Immature natural killer cell (primary cell): ENCODE measurements at places on chromosomes 13 and 19. TPM values are rescaled to one million over a fixed set of nuclear protein-coding genes. Genes with fewer than 3 reads are reported as not detected.

DNA sequence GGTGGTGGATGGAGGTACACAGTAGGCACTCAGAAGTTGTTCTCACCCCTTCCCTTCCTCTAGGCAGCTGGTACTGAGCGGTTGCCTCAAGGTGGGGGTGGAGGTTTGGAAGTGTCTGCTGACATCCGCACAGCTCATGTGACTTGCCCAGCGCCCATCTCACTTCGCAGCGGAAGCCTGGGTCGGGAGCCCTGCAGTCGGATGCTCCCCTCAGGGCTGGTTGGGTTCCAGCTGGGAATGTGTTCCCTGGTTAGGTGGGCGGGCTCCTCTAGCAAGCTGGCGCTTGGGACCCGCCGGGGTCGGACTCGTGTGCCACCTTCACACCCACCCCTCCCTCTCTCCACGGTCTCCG is 10.2 kb downstream of the PPP1R37 start:
- peak; percentile 47 for DNase-seq

The ALDH16A1 gene
- polyA plus RNA-seq, result 57.0 TPM

The CRTC1 gene
- 0.50 TPM for polyA plus RNA-seq

DNA sequence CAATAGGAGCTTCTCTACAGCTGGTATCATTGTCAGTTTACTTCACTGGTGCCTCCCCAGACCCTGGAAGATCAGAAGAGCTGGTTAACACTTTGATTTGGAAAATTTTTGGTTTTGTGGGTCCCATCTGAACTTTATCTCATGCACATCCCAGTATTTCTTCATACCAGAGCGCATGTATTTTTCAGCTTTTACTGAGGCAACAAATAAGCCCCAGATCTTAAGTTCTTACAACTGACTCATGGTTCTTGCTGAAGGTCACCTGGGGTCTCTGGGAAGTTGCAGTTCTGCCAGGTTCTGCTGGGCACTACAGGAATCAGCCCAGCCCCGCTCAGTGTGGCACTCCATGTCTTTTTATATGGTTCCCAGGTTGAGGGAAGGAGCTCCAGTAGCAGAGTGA is 1249.9 kb downstream of the EFNB2 start:
- DNase-seq, result no peak
